ENCODE measurements at places on chromosomes 7 and 10.

GRCh38 chr10:30534465-30535144 lies 94.9 kb downstream of the LYZL2 start:
- DNase-seq, result peak; percentile 70

- no peak for DNase-seq
Measured at GRCh38 chr10:89095701-89096391, 105.2 kb downstream of the FAS start.

DNA sequence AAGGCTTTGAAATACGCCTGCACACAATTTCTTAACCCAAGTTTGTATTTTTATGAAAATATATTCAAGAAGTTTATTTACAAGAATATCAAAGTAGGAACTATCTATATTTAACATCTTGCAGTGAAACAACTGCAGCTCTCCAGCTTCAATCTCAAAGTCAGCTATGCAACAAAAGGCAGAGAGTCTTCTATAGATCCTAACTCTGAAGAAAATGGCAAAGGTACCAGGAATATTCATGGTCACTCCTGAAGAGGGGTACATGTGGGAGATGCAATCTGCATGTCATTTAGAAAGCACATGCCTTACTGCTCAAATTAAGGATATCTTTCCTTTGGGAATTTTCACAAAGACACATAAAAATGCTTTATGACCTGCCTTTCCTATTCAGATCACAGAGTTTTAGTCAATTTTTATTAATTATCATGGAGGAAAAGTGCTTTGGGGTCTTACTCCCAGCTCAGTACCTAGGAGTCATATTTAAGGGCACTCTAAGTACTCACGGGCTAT lies 1.5 kb downstream of the ANK3 start:
- DNase-seq, result no peak

GRCh38 chr7:1692515-1693418 lies 22.7 kb downstream of the ELFN1 start:
- DNase-seq, result no peak

- peak; percentile 7 for DNase-seq
Measured at GRCh38 chr7:55132890-55133551, 114.2 kb downstream of the EGFR start.

DNA sequence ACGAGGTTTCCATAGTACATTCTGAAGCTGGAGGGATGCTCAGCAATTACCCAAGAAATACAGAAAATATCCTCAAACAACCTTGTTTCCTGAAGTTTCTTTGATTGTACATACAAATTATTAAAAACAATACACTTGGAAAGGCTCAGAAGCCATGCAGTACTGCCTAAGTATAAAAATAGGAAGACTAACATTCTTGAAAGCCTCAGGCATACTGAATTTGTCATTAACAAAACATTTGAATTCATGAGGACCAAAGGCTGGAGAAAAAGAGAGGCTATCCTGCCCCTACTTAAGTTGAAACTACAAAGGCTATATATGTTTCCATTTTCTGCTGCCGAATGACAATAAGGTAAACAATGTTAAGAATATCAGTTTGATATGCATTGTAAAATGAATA lies 54.3 kb upstream of the SGCE start:
- no peak for DNase-seq

- no peak for DNase-seq
Measured at GRCh38 chr7:511476-512145, 8.0 kb downstream of the PDGFA start.

- DNase-seq, result no peak
Measured at GRCh38 chr7:96285579-96285978, 36.3 kb downstream of the SLC25A13 start.

DNA sequence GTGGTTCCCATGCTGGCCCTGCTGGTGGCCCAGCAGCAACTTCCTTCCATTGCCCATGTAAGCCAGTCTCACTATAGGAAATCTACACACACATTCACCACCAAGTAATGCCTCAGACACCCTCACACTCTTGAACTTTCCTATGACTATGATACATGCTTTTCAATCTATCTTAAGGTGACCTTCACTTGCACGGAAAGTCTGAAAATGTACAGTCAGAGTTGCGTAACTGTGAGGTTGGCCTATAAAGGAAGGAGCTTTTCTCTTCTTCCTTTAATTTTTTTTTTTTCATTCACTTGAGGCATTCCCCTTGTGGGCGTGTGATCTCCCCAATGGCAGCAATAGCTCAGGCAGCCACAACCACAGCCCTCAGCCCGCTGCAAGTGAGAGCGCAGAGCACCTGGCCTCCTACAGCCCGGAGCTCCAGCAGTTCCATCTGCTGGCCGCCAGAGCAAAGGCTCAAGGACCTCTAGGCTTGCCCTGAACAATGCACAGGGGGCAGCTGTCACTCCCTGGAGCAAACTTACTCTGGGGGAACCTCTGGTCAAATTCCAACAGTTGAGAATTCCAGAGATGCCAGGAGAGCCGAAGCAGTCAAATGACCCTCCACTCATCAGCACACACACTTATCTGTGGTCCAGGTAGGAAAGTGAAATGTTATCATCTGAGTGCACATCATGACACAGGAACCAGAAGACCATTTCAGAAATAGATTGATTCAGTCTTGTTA lies 123.1 kb upstream of the ADO start:
- DNase-seq, result peak; percentile 85

GRCh38 chr10:96991313-96991841 lies 159.3 kb downstream of the LCOR start:
- no peak for DNase-seq

GRCh38 chr7:34044734-34045353 lies 139.5 kb downstream of the BMPER start:
- DNase-seq, result no peak

GRCh38 chr7:46009211-46009610 lies 88.1 kb upstream of the IGFBP3 start:
- DNase-seq, result no peak

- no peak for DNase-seq
Measured at GRCh38 chr10:61140765-61141392, 196.9 kb upstream of the RHOBTB1 start.

DNA sequence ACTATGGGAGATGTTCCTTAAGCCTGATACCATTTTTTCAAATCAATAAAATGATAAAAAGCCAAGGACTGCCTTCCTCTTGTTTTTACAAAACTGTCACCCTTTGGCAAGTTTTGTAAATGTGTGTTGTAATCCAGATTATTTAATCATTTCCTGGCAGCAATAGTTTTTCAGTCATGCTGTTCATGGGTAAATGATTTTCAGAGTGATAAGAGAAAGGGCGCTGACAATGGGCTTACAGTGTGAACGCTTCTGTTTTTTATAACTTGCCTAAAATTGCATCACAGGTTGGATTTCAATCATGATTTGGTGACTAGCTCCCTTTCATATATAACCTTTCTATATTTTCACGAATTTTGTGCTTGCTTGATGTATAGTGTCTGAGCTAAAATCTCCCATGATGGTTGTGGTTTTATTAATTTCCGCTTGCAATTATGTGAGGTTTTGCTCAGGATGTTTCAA lies 19.0 kb upstream of the DMBT1 start:
- no peak for DNase-seq

- DNase-seq, result no peak
Measured at GRCh38 chr10:63337455-63338251, 128.1 kb downstream of the JMJD1C start.

DNA sequence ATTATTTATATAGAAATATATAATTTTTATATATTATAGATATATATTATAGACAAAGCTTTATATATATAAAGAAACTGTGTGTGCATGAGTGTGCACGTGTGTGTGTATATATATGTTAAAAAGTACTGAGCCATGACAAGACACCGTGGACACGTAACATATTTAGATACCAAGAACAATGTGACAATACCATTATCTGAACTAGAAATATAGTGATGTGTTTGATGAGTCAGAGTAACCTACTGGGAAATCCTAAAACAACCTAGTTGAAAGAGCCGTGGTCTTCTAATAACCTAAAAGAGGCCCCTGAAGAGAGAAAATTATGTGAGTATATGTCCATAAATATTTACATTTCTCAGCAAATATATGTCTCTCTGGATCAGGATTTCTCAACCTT lies 50.7 kb upstream of the ITGB8 start:
- no peak for DNase-seq

DNA sequence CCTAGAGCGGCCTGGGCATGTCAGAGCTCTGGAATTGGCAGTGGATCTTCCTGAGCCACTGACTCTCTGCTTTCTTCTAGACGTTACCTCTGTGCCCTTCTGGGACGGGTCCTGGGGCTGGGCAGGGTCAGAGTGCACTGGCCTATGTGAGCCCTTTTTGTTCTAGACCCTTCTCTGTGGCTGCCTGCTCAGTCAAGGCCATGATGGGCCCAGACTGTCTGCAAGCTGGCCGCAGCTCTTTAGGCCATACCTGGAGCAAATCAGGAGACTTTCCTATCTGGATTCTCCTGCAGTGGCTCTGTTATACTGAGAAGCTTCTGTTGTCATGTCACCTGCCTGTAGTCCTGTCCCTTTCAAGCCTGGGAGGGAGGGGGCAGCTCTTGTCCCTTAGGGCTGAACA lies 70.1 kb downstream of the ADCY1 start:
- DNase-seq, result no peak

GRCh38 chr7:121037957-121038716 lies 49.6 kb downstream of the CPED1 start:
- no peak for DNase-seq

GRCh38 chr10:43253461-43254198 lies 13.2 kb downstream of the RASGEF1A start:
- DNase-seq, result peak; percentile 2

DNA sequence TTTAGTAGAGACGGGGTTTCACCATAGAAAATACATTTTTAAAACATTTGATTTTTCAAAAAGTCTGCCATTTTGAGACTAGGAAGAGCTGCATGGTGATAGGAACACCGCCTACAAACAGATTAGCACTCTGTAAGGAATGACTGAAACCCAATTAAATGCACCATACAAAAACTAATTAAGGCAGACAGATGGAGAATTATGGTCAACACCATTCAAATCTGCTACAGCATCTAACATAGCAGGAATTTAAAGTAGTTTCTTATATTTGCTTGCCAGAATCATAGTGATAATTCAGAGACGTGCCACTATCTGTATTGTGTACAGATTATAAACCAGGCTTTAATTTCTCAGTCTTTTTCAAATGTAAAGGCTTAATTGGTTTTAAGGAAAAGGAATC lies 68.2 kb downstream of the ENO4 start:
- no peak for DNase-seq

DNA sequence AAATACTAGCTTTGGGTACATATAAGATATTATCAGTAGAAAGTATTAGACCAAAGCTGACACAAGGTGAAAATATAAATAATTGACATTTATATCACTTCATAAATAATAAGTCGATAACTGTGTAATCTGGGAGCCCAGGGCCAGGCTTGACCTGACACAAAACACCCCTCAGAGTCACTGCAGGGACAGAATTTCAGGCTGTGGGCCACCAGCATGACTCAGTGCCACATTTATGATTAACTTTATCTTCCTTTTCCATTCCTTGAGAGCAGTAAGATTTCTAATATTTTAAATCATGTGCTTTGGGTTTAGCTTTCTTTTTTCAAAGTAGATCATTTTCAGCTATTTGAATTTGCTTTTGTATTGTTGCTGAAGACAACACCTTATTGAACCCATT lies 102.9 kb upstream of the NFE2L3 start:
- DNase-seq, result no peak

DNA sequence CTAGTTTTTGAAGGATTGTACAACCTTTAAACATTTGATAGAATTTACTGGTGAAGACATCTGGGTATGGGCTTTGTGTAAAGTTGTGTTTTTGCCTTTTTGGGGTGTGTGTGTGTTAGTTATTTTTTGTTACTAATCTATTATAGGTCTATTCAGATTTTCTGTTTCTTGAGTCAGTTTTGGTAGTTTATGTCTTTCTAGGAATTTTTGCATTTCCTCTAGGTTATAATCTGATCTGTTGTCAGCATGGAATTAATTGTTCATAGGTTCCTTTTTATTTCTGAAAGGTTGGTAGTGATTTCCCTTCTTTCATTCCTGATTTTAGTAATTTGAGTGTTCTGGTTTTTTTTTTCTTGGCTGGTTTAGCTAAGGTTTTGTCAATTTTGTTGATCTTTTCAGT lies 17.7 kb downstream of the SEPTIN7 start:
- no peak for DNase-seq
